ENCODE measurements at places on chromosomes 2 and 18.
A peak's percentile ranks its signal among the peaks of the same experiment; 100 is the strongest.

DNA sequence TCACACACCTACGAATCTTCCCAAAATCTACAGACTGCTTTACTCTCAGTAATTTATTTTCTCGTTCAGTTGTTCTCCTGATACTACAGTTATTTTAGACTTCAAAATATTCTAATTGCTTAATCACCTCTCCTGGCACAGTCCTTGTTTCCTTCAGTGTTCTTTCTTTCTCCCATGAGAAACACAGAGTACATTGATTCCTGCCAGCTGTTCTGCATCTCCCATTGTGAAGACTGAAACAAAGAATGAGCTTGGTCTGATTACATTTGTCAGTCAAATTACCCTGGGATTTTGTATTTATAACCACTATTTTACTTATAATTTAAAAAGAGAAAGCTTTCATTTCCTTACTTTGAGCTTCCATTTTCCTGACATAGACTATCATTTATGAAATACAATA lies 63.9 kb upstream of the TANK start:
- peaks cover 18% of the 10 kb centered on the region for H3K4me1 ChIP-seq
- H3K27me3 ChIP-seq = no peaks in the 10 kb centered on the region
- no peak overlapping the region for H3K4me3 ChIP-seq
- no peak for DNase-seq

DNA sequence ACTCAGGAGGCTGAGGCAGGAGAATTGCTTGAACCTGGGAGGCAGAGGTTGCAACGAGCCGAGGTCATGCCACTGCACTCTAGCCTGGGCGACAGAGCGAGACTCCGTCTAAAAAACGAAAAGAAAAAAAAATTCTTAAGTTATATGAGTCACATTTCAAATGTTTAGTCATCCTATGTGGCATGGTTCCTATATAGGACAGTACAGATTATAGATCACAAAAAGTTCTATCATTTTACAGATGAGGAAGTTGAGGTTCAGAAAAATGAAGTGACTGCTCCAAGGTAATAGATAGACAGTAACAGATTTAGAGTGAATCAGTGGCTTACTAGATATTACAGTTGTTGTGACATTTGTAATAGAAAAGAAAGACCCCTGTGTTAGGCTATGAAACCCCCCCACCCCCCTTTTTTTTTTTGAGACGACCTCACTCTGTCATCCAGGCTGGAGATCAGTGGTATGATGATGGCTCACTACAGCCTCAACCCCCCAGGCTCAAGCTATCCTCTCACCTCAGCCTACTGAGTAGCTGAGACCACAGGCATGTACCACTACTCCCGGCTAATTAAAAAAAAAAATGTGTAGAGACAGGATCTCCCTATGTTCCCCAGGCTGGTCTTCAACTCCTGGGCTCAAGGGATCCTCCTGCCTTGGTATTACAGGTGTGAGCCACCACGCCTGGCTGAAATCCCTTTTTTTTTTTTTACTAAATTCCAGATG lies 22.7 kb downstream of the PTPN4 start:
- H3K27me3 ChIP-seq = no peaks in the 10 kb centered on the region
- peaks cover 2% of the 10 kb centered on the region for H3K36me3 ChIP-seq
- H3K4me3 ChIP-seq = no peak overlapping the region
- no peak for DNase-seq
- H3K4me1 ChIP-seq = peaks cover 12% of the 10 kb centered on the region

GRCh38 chr2:88690591-88691338 lies 708 bp upstream of the RPIA start:
- peak overlapping the region; percentile 95 for H3K4me3 ChIP-seq
- peaks cover 38% of the 10 kb centered on the region for H3K4me1 ChIP-seq
- DNase-seq = no peak
- no peaks in the 10 kb centered on the region for H3K27me3 ChIP-seq
- peak overlapping the region; percentile 86 for H3K27ac ChIP-seq
- peaks cover 28% of the 10 kb centered on the region for H3K36me3 ChIP-seq

GRCh38 chr18:74652392-74652988 lies 54.8 kb downstream of the ZNF407 start:
- no peak overlapping the region for H3K27ac ChIP-seq
- no peak for DNase-seq
- H3K4me3 ChIP-seq = no peak overlapping the region
- H3K27me3 ChIP-seq = no peaks in the 10 kb centered on the region
- H3K4me1 ChIP-seq = peaks cover 2% of the 10 kb centered on the region

DNA sequence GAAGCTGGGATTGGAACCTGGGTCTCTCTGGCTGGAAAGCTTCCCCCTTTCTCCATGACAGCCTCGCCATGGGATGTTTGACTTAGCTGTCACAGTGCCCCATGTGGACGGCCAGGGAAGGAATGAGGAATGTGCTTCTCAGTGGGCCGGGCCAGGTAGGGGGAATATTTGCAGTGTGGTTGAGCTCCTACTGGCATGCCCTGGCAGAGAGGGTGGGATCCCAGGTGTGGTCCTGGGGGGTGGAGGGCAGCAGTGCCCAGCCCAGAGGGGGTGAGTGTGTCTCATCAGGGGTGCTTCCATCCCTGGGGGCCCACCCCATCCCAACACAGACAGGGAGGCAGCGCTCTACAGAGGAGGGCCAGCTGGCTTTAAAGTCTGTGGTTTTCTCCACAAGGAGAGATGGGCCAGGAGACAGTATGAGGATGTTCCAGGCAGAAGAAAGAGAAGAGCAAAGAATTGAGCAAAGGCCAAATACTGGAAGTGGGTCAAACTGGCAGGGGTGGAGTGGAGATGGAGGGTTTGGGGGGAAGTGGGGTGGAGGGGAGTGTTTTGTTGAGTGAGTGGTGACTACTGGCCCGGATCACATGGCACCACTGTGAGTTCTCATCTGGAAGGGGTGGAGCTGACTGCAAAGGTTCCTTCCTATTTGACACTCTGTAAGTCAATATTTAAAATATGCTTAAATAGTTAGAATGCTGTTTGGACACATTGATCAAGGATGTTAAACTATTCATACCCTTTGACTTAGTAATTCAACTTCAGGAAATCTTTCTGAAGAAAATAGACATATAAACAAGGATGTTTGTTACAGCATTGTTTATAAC lies 94.0 kb downstream of the MYCN start:
- DNase-seq = peak; percentile 35
- H3K27me3 ChIP-seq = no peaks in the 10 kb centered on the region
- H3K4me1 ChIP-seq = peaks cover 82% of the 10 kb centered on the region
- H3K36me3 ChIP-seq = no peaks in the 10 kb centered on the region
- peak overlapping the region; percentile 34 for H3K4me3 ChIP-seq

DNA sequence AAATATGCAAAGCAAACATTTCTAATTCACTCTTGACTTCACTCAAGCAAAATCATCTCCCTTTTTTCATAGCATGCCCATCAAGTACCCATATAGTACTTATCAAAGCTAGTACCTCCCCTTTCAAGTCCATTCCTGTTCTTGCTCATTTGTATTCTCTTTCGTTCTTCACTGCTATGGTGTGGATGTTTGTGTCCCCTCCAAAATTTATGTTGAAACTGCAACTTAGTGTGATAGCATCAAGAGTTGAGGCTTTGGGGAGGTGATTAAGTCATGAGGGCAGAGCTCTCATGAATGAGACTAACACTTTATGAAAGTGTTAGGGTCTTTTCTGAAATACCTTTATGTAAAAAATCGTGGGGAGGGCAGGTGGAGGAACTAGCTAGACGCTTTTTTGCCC lies 52.9 kb downstream of the RNU4ATAC start:
- no peak overlapping the region for H3K27ac ChIP-seq
- DNase-seq = no peak
- no peak overlapping the region for H3K4me3 ChIP-seq
- no peaks in the 10 kb centered on the region for H3K27me3 ChIP-seq

DNA sequence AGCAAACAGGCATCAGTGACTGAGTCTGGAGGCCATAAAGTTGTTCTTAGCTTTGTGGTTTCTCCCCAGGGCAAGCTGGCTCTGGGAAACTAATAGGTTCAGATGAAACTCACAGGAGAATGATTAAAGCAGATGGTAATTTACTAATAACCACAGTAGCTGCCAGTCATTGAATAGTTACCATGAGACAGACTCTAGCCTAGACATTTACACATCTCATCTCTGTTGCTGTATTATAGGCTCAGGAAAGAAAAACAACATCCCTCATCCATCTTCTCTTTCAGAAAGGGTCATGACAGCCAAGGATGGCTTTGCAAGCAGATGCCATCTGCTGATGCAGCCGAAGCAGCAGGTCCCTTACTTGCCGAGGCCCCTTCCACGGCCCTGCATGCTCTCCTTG lies 314.0 kb upstream of the ID2 start:
- H3K4me3 ChIP-seq = no peak overlapping the region
- H3K4me1 ChIP-seq = no peaks in the 10 kb centered on the region
- DNase-seq = no peak
- no peak overlapping the region for H3K27ac ChIP-seq
- no peaks in the 10 kb centered on the region for H3K27me3 ChIP-seq

Data from neural crest cell (in vitro differentiated cells).